EH (cell line): ENCODE measurements at places on chromosomes 3 and 15.

- DNase-seq: no peak
Measured at GRCh38 chr3:86738684-86739083, 252.3 kb downstream of the VGLL3 start.

DNA sequence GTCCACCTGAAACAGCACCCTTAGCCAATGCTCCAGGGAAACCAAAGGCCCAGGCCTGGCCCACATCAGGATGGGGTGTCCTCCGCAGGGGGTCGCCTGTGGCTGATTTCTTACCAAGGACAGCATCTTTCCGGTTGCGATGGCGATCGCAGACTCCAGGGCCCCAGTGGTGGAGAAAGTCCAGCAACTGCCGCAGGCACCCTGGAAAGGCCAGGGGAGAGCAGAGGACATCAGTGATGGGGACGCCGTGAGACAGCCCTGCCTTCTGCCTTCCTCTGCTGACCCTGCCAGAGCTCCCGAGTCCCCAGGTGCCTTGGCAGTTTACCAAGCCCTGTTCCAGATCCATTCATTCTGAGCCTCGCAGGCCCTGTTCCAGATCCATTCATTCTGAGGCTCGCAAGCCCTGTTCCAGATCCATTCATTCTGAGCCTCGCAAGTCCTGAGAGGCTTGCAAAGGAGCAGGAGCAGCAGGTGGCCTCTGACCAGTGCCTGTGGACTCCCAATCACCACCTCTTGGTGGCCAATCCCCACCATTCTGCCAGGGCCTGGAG lies 12.5 kb downstream of the CTSH start:
- DNase-seq: no peak

DNA sequence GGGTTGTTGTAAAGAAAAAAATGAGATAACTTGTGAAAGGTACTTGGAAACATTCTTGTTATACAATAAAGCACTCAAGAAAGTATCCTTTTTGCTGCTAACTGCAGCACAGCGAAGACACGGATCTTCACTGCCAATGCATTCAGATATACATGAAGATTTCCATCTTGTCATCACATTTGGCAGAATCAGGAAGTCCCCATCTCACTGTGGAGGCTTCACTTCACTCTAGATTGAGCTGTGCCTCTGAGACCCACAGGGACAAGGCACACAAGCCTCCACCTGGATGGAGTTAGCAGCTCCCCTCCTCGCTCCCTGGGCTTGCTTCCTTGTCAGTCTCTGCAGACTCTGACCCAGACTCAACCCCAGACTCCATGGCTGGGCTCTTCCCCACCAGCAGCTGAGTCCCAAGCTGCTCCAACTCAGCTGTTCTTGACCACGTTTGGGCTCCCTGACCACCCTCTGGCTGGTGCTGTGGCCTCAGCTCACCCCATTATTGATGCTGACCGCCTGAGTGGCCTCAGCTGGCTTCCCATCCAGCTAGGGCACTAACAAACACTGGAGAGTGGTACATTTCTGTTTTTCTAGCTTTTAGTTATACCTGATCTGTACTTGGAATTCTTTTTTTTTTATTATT lies 45.4 kb upstream of the SMAD3 start:
- DNase-seq: no peak

DNA sequence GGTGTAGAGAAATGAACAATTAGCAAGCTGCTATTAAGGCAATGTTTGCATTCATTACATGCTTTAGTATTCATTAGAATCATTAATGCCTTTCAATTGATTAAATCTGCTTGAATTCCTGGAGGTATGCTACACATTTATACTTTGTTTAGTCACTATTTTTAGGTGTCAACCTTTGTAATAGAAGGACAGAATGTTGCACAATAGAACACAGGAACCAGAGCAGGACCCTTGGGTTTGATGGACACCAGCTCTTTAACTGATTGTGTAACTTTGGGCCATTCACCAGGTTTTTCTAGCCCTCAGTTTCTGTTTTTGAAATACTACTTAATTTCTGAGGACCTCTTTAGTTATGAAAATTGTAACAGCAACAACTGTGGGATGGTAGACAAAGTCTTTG lies 317.6 kb upstream of the UMPS start:
- DNase-seq: no peak

GRCh38 chr3:99909714-99910495 lies 92.2 kb downstream of the CMSS1 start:
- DNase-seq: peak; percentile 84

- DNase-seq: no peak
Measured at GRCh38 chr15:38201714-38202113, 50.9 kb upstream of the SPRED1 start.

DNA sequence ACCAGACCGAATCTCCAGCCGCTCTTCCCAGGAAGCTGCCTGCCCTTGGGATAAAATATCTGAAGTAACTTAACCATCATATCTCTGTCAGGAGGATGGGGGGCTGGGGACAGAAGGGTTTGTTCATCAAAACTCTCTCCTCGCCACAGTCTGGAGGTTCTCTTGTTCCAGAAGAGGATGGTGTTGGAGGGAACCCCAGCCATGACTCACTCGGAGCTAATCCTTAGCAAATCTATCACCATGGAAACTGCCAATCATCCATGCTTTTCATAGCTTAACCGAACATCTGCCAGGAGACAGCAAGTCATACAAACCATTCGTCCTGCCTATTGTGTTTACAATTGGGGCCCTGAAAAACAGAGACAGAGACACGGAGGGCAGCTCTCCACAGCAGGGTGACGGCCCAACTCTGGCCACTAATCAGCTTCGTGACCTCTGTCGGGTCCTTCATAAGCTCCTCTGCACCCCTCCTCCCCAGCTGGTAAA lies 73.8 kb upstream of the HEG1 start:
- DNase-seq: peak; percentile 99

DNA sequence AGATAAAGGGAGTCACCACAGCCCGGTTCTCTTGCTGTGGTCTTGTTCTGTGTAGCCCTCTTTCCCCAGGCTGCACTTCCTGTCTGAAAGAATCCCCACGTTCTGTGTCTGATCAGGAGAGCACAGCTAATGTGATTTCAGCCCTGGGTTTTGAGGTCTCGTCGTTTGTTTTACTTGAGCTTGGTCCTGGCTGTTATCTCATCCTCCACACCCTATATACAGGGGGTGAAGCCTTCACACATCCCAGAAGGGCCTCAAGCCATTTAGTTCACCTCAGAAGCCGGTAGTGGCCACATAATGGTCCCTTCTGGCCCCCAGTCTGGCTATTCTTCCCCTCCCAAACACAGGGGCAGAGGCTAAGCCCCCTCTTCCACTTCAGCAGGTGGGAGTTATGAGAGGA lies 115.6 kb downstream of the PDE8A start:
- DNase-seq: no peak

- DNase-seq: no peak
Measured at GRCh38 chr3:128179484-128179819, 26.2 kb downstream of the EEFSEC start.

- no peak for DNase-seq
Measured at GRCh38 chr3:33099109-33099645, 2.2 kb upstream of the GLB1 start.

GRCh38 chr15:60584355-60584998 lies 105.5 kb upstream of the ICE2 start:
- no peak for DNase-seq

GRCh38 chr3:177930771-177931170 lies 605.5 kb upstream of the KCNMB2 start:
- DNase-seq: no peak

DNA sequence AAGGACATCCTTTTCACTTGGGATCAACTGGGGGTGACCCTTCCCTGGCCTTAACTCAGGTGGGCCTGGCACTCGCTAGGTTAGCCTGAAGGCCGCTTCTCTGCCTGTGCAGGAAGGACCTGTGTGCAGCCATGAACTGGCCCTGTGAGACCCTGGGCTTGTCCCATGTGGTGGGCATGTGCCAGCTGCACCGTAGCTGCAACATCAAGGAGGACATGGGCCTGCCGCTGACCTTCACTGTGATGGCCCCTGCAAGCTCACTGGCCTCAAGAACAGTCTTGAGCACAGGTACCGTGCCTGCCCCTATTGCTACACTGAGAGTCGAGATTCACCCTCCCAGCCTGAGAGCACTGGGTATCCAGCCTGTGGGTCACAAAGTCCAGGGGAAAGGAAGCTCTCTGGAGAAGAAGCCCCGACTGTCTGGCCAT lies 43.0 kb downstream of the SAXO2 start:
- DNase-seq: no peak

- no peak for DNase-seq
Measured at GRCh38 chr15:90036343-90036742, 35.2 kb downstream of the ZNF710 start.

DNA sequence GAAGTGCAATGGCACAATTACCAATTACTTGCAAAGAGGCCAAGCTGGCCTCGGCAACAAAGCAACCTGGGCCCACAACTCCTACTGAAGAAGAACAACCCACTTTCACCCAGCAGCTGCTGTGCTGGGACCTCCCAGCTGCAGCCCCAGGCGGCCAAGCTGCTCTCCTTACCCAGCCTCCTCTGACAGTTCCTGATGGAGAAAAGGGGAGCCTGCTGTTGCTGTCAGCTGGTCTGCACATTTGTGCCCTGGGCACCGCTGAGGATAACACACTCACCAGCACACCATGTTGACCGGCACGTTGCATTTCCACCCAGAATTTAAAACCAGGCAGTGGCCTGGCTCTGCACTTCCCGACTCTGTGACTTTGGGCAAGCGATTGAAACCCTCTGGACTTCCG lies 33.6 kb downstream of the SSUH2 start:
- no peak for DNase-seq

DNA sequence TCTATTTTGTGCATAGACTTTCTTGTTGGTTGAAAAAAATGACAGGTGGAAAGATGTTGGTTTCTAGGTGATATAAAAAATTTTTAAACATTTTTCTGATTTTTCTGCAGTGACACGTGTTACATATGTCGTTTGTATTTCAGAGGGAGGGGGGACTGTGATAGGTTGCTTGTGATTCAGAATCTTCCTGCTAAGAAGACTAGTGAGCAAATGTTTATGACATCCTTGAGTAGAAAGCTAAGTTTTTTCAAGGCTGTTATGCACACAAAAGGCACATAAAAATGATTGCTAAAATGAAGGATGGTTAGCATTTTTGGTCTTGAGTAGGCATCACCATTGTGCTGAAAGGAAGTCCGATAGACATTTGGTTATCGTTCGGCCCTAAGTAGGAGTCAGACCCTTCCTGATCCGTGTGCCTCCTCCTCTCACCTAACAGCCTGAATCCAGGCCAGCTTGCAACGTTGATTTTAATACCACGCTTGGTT lies 1.5 kb downstream of the ZNF639 start:
- DNase-seq: peak; percentile 51

GRCh38 chr15:98896002-98896721 lies 111.4 kb downstream of the PGPEP1L start:
- peak; percentile 84 for DNase-seq

- peak; percentile 76 for DNase-seq
Measured at GRCh38 chr3:88038566-88038965, 20.2 kb downstream of the CGGBP1 start.
